ENCODE measurements at places on chromosomes 1 and 21.

- DNase-seq: no peak
Observed at GRCh38 chr1:27662261-27662660, 9.7 kb downstream of the IFI6 start.

DNA sequence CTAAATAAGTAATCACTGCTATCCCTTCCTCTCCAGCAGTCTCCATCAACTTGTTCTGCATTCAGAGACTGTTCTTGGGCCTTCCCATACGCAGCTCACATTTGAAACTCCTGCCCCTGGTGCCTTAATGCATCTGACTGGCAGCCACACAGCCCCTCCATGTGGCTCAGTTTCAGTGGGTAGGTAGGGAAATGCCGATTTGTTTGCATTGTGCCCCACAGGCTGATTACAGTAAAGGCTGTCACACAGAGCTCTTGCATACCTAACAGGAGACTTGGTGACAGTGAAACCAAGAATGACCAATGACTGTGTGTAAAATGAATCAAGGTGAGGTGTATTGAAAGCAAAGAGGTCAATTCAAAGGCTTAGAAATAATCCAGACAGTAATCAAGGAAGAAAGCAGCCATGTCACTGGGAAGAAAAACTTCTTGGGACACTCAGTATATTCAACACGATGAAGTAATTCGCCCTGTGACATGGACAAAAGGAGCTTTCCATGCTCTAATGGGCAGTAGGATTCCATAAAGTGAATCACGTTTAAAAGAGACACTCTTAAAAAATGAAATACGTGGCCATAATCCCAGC lies 12.7 kb upstream of the B3GALNT2 start:
- DNase-seq: no peak

DNA sequence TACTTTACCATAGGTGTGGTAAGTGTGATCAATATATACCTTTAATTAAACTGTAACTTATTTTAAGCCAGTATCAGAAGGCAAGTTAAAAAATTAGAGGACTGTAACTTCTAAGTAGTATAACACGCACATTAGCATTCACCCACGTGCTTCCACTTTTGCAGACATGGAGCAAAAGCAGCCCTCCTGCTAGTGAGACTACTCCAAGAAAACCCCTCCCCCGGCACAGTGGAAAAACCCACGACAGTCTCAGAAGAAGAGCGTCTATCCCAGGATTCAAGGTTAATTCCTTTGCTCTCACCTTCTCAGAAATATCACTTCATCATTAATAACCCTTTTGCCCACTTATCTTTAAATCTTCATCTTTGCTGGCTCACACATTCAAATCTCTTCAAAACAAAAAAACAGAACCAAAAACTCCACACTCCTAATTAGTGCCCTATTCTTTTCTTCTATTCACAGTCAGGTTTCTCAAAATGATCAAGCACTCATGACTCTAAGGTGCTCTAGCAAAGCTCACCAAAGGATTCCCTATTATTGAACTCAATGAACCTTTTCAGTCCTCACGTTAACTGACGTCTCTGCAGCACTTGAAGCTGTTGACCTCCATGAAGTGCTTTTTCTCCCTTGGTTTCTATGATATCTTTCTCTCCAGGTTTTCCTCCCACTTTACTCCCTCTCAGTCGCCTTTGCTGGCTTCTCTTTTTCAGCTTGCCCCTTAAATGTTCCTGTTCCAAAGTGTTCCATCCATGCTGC lies 213.5 kb downstream of the SMYD3 start:
- no peak for DNase-seq

DNA sequence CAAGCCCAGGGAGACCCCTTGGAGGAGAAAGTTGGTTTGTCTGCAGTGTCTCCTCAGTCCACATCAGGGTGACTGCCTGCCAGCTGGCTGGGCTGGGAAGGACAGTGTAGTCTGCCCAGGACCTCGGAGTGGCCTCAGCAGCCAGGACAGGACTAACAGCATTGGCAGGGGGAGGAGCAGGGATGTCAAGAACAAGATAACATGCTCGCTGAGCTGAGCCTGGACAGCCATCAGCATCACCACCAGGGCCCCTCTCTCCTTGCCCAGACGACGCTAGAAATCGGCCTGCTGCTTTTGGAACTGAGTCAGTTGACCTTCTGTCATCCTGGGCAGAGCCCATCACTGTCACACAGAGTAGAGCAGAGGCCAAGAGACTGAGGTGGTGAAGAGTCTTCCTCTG lies 83.6 kb upstream of the CNTN2 start:
- DNase-seq: no peak

DNA sequence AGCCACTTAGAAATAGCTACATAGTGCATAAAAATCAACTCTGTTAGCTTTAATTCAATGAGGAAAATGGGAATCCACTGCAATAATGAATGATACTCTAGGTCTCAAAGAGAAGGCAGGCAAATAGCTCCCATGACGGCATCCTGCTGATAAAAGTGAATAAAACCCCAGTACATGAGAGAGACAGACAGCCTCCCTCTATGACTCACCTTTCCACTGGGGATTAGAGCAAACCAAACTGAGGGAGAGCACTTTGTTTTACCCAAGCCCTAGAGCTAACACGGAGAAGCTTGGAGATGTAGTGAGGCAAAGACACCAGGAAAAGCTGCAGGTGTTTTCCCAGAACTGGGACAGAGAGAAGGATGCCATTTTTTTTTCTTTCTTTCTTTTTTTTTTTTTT lies 621.9 kb downstream of the LRRIQ3 start:
- DNase-seq: no peak

DNA sequence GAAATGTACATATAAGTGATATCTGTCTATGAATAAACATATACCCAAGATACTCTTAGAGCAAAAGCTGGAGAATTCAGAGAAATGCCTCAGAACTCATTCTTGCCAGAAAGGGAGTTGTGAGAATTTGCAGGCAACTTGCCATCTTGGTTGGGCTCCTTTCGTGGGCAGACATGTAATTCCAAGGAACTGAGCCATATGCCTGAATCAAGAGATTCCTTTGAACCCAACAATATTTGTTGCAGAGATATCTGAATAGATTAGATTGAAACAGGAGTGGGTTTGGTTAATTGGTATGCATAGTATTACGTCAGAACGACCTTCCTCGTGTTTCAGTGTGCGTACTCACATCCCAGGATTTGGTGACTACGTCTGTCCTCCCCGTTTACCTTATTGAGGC lies 67.0 kb downstream of the TGFB2 start:
- no peak for DNase-seq

- DNase-seq: no peak
Observed at GRCh38 chr1:18448889-18449288, 31.8 kb upstream of the KLHDC7A start.

DNA sequence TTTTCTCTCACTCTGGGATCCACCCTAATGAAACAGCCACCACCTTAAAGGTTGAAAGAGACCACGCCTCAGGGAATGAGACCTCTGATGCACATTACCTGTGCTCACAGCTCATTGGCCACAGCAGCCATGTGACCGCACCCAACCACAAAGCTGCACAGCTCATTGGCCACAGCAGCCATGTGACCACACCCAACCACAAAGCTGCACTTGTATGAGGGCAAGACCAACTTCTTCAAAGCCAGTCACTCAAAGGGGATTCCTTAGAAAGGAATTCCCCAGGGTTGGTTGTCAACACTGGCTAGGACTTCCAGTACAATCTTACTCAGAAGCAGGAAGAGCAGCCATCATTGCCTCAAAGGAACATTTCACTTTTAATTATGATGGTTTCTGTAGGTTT lies 43.6 kb upstream of the PDE9A start:
- DNase-seq: no peak

GRCh38 chr1:229158927-229159326 lies 112.0 kb upstream of the RAB4A start:
- no peak for DNase-seq

DNA sequence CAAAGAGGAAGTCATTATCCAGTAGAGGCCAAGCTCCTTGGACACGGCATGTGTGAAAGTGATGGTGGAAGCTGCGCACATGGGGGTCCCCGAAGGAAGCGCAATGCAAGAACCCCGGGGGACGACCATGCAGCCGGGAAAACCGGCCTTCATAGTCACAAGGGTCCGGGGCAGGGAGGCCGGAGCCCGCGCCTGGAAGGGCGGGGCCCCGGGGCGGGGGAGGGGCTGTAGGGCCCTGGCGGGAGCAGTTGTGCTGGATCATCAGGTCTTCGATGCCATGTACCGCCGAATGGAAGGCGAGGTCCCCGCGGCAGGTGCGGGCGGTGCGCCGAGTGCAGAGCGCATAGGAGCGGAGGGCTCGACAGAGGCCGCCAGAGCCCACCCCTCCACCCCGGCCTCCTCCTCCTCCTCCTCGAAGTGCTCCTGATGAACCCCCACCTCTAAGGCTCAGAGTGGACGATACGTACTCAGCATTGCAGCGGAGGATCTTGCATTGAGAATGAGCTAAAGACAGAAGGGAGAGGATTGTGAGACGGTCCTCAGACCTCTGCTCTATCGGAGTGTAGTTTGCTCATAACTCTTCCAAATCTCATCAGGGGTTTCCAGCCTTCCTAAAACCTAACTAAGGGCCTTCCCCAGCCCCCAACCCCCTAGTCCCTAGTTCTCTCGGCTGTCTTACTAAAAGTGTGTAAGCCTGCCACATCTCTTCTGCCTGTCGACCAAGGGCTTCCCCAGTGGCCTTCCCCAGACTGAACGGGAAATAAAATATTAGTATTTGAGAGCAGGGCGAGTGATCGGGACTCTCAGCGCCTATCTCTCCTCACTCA lies 2.1 kb downstream of the HJV start:
- DNase-seq: no peak

DNA sequence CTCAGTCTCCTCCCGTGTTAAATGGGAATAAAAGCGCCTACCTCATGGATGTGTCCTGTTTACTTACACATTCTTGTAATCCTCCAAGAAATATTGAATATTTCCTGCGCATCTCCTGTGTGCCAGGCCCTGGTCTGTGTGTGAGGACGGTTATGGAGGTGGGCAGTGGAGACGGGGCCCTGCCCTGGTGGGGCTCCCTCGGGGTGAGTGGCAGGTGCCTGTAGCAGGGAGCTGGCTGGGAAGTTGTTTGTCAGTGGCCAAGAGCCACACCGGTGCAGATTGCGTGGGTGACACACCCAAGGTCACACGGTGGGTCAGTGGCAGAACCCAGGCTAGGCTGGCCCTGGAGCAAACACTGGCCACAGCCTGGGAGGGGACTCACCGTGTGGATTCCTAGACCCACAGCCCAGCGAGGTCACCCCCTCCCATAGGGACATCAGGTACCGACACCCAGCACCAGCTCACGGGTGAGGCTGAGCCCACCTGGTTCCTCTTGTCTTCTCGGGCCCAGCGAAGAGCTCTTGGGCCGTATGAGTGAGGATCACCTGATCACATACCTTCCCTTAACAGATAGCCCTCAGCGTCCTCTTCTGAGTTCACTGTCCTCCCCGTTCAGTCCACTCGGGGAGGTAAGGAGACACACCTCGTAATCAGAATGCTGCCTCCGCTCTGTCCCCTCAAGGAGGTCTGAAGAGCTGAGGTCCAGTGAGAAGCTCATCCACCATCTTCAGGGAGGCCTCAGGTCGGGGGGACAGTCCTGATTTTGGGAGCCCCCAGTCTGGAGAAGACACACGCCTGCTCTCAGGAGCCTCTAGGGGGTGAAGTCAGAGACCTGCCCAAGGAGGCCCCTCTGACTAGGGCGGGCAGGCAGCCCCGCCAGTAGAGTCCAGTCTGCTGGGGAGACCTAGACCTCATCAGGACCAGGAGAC lies 349.6 kb downstream of the MATN1 start:
- DNase-seq: no peak

GRCh38 chr1:51247022-51247421 lies 10.9 kb downstream of the RNF11 start:
- no peak for DNase-seq

GRCh38 chr1:224507771-224508523 lies 73.3 kb upstream of the WDR26 start:
- no peak for DNase-seq

DNA sequence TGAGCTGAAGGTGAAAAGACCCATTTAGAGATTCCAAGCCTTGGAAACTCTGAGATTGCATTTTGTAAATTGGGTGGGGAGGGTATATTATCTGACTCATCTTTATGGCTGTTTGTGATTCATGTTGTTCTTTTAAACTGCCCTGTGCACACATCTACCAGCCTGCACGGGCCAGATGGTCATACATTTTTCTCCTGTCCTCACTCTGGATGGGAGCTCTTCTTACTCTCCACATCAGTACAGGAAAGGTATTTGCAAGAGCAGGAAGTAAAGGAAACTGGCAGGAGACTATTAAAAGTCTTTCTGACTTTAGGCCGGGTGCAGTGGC lies 14.3 kb upstream of the NMNAT2 start:
- no peak for DNase-seq

GRCh38 chr1:44406737-44407429 lies 1.8 kb downstream of the RNF220 start:
- no peak for DNase-seq

- no peak for DNase-seq
Observed at GRCh38 chr1:180548686-180549317, 10.0 kb upstream of the OVAAL start.

DNA sequence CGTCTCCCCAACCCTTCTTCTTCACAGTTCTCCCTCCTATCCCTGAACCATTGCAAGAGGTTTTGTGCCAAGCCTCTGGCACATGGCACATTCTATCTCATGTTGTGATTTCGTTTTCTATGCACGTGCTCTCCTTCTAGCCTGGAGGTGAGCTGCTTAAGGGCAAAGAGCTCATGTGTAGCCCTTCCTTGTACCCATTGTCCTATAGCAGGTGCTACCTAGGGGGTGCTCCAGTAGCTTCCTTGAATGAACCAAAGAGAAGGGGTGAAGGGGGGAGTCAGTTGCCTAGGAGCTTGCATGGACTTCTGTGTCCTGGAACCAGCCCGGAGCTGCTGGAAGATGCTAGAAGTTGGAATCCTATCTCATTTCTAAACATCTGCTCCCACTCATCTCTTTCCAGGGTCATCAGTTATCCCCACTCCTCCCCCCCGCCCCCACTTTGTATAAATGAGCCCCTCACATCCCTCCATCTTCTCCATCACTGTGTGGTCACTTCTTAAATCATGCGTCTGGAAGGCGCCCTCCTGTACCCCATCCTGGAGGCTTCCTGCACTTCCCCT lies 535 bp upstream of the DISC1 start:
- DNase-seq: no peak

DNA sequence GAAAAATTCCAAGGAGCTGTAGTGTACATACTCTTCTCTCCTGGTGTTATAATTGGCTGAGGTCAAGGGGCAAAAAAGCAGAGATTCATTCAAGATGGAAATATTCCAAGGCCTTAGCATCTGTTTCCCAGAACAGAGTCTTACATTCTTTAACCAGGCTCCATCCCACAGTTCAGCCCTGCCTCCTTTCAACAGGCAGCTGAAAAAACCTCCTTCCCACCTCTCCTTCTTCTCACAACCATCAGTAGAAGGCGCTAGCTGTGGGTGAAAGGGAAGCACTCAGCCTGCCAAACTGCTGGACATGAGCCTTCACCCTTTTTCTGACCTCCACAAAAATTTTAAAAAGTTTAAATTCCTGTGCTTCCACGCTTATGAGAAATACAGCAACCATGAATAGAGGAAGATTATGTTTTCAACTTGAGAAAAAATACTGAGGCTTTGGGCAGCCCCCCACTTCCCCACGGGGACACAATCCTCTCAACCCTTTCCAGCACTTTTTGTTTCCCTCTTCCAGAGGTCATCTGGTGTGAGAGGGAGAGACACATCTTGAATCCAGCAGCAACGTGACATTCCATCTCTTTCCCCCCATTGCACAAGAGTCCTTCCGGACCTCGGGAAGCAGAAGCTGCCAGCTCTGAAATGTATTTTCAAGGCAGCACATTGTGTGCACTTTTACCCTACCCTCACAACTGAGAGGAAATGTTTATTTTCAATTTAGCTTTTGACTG lies 43.2 kb upstream of the FMO2 start:
- DNase-seq: no peak

- no peak for DNase-seq
Observed at GRCh38 chr1:237235091-237235490, 193.1 kb downstream of the RYR2 start.

Data from stimulated activated CD8-positive, alpha-beta memory T cell treated with anti-CD3 and anti-CD28 coated beads, Interleukin-12 subunit alpha, Interleukin-12 subunit beta, amount 100 ng/mL, for 1 hour (primary cell).